ENCODE measurements at places on chromosomes 4 and X.

- no peak for DNase-seq
Observed at GRCh38 chr4:143502231-143502630, 11.3 kb upstream of the SMARCA5 start.

- peak; percentile 0 for DNase-seq
Observed at GRCh38 chrX:149871940-149872339, 9.0 kb upstream of the MAGEA8 start.

GRCh38 chrX:72097098-72097497, 34.6 kb downstream of the RTL5 start:
- DNase-seq, result no peak

DNA sequence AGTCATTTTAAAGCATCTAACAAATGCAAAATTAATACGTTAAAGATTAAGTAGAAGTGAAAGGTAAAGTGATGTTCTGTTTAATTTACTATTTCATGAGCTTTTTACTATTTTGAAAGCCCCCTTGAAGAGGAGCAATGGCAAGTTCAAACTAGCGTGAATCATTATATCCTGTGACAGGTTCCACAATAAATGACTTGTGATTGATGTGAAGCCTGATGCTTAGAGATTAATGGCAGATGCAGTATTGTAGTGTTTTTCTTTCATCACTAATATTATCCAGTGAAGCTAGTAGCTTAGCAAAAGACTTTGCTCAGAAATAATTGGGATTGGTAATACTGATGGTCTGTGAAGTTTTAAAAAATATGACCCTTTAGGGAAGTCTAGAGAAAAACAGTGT, 57.3 kb downstream of the STOX2 start:
- DNase-seq, result no peak

- DNase-seq, result peak; percentile 18
Observed at GRCh38 chrX:130260316-130260715, 8.4 kb downstream of the ZNF280C start.

- DNase-seq, result peak; percentile 51
Observed at GRCh38 chr4:152255437-152255836, 280.5 kb downstream of the FBXW7 start.

DNA sequence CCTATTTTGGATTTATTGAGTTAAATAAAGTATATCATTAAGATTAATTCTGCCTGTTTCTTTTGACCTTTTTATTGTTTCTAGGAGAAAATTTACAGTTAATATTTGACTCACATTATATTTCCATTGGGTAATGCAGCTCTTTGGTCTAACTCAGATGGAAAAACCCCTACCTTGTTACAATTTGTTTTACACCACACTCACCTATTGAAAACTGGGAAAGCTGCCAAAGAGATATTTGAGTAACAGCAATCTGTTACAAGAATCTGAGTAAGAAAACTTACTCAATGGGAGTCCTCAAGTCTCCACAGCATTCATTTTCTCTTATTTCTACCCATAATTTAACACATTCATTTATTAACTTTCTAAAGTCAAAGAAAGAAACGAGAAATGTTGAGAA, 108.0 kb upstream of the TLL1 start:
- no peak for DNase-seq

- DNase-seq, result no peak
Observed at GRCh38 chrX:155662282-155662681, 49.5 kb upstream of the TMLHE start.

GRCh38 chrX:12548341-12548740, 242.9 kb upstream of the PRPS2 start:
- DNase-seq, result no peak

GRCh38 chrX:109716431-109717028, 16.5 kb downstream of the ACSL4 start:
- DNase-seq, result peak; percentile 49

DNA sequence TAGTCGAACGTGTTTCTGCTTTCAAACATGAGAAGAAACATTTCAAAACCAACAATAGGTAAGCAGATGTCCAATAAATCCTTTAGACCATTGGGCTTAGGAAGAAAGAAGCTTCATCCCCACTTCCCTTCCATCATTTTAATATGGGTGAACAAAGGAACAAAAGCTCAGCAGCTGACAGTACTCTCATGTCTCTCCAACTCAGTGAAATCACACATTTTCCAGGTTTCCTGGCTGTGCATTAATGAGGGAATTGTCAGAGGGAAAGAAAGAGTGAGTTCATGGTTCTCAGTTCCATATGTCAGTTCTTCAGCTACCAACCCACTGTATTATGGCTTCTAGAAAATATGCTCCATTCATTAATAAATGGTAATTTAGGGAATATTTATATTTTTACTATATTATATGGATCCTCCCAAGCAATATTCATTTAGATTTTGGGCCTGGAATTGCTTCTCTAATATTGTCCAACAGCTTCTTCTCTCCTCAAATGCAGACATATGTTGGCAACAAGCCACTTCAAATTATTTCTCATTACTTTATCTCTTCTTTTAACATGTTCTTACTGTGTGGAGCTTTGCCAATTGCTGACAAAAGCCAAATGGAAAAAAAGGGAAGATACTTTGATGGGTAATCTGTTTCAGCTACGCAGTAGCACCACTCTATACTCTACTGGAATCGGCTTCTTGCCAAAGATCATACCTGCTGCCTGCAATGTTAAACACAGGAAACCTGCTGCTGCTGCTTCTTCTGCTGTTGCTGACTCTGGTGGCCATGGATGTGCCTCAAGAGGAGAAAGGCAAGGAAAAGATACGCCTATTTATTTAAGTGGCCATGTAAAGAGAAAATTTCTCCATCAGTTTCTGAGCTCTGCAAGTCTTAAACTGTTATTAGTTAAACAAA, 1757.6 kb downstream of the ARAP2 start:
- no peak for DNase-seq

GRCh38 chrX:153029162-153029561, 27.1 kb upstream of the PNMA3 start:
- no peak for DNase-seq

- DNase-seq, result peak; percentile 72
Observed at GRCh38 chrX:8845060-8845459, 43.9 kb upstream of the FAM9A start.

DNA sequence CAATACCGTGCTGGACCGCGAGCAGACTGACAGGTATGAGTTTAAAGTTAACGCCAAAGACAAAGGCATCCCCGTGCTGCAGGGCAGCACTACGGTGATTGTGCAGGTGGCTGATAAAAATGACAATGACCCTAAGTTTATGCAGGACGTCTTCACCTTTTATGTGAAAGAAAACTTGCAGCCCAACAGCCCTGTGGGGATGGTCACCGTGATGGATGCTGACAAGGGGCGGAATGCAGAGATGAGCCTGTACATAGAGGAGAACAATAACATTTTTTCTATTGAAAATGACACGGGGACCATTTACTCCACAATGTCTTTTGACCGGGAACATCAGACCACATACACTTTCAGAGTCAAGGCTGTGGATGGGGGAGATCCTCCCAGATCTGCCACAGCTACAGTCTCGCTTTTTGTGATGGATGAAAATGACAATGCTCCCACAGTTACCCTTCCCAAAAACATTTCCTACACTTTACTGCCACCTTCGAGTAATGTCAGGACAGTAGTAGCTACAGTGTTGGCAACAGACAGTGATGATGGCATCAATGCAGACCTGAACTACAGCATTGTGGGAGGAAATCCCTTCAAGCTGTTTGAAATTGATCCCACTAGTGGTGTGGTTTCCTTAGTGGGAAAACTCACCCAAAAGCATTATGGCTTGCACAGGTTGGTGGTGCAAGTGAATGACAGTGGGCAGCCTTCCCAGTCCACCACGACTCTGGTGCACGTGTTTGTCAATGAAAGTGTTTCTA, 3.2 kb downstream of the PCDH7 start:
- no peak for DNase-seq

DNA sequence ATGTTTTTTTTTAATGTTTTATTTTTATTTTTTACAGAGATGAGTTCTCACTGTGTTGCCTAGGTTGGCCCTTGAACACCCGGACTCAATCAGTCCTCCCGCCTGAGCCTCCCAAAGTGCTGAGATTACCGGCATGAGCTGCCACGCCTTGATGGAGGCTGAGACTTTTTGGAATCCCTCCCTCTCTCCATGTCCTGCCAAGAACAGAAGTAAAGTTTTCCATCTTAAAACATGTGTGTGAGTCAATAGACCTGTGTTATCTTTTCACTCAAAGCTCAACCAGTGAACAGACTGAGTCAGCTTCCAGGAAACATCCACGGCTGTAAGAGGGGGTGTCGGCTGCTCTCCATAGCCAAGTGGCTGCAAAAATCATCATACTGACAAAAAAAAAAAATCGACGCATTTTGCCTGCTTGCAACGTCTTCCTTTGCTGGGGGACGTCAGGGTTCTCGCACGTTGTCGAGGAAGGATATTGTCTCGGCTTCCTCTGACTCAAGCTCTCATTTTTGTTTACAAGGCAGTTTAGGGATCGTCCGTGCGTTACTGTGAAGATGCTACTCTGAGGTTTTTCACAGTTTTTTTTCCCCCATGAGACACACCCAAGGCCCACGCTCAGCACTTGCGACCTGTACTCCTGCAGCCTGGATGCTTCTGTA, 10.0 kb upstream of the ASMTL start:
- DNase-seq, result peak; percentile 74

DNA sequence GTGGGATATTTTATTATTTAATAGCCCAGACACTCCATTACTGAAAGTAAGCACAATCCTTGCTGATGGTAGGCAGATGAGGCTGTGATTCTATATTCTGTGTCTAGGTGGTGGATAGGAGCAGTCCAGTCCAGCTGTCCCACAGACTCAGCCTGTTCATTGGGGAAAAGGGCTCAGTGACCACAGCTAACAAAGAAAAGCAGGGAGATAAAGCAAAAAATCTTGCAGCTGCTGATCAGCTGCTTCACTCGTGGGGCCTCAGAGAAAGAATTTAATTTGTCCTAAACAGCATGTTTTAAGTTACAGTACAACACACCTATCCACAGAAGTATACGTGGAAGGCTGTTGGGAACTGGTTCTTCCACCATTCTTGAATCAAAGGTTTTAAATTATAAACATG, 40.7 kb upstream of the ANK2 start:
- DNase-seq, result no peak
